ENCODE measurements at places on chromosomes 7 and 10.

- no peak for DNase-seq
These were observed 203.4 kb upstream of the AHR start for GRCh38 chr7:17094963-17095574.

GRCh38 chr10:81414038-81414437, 461.0 kb upstream of the NRG3 start:
- no peak for DNase-seq

DNA sequence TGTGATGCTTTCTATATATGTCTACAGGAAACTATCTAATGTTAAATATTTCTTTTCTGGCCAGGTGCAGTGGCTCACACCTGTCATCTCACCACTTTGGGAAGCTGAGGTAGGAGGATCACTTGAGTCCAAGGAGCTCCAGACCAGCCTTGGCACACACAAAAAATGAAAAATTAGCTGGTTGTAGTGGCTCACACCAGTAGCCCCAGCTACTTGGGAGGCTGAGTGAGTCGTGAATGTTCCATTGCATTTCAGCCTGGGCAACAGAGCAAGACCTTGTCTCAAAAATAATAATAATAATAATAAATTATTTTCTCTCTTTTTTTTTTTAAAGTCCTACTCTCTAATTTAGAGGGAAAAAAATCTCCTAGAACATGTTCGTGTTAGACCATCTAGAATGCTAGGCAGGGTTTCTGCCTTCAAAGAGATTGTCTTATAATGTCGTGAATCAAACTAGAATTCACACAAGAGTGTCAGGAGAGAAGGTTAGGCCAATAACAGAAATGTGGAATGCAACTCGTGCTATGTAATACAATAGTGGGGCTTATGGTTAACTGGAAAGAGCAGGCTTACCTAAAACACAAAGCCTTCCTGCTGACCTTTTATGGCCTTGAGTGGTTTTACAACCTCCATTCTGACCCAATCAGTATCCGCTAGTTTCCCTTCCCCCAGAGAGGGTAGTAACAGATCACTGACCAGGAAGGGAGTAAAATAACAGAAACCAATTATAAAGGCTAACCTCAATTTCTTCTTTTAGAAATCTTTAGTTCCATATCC, 46.3 kb downstream of the MYOF start:
- DNase-seq, result no peak

GRCh38 chr10:49620286-49620810, 6.5 kb downstream of the CHAT start:
- DNase-seq, result no peak

GRCh38 chr7:155919391-155920067, 107.3 kb upstream of the SHH start:
- no peak for DNase-seq

DNA sequence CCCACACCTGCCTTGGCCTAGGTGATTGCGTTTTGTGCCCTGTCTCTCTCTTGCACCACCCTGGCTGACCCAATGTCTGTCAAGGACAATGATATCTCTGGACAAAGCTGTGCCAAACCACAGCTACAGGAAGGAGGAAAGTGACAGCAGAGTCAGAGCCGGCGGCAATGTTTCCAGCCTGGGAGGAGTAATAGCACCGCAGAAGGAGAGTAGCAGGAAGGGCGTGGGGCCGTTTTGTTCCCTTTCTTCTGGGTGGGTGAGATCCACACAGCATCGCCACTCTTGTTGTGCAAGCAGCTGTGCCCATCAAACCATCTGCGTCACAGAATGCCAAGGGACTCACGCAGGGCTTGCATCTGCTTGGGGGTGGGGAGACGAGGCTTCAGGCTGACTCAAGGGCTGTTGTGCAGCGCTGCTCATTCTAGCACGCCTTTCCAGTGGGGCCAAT, 341.6 kb upstream of the AUTS2 start:
- no peak for DNase-seq

DNA sequence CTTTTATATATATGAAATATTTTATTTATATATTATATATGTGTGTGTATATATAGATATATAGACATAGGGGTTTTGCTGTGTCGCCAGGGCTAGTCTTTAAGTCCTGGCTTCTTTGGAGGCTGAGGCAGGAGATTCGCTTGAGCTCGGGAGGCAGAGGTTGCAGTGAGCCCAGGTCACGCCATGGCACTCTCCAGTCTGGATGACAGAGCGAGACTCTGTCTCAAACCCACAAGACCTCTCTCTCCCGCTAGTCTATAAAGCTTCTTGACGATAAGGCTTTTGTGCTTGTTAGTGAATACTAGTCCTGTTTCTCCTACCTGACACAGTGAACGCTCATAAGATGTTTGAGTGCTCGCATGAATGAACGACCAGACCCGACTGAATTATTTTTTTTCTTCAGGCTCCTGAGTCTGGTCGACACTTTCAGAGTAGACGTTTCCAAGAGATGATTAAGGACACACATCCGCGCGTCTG, 577 bp upstream of the DDX21 start:
- no peak for DNase-seq

GRCh38 chr7:105230486-105230885, 158.2 kb downstream of the SRPK2 start:
- DNase-seq, result no peak

DNA sequence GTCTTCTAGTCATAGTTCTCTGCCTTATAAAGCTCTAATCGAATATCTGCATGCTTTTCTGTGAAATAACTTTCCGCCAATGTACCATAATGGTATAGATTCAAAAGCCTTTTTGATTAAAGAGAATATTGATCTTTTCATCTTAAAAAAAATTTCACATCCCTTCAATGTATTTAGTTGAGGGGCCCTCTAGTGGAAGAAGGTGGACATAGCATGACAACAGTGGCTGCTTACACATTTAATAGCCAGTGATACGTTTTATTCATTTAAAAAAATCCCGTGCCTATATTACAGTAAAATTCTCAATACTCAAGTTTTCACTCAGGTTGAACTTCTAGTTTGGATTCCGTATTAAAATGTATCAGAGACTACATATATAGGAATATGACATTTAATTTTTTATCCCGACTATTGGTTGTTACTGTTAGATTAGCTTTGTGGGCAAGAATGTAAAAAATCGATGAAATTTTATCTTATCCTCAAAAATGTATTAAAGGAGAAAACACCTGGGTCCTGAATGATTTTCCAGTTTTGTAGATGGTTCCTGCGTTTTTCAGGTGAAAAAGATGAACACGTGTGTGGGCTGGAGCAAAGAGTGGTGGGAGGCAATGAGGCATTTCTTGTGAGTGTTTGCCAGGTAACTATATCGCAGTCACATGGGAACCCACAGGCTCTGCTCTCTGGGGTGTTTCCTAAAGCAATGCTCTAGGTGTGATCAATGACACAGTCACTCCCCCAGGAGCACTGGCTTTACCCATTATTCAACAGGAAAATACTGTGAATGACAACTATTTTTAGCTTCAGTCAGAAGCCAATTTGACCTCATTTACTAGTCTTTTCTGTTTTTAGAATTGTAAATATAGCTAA, 24.1 kb upstream of the PNLIP start:
- peak; percentile 8 for DNase-seq

DNA sequence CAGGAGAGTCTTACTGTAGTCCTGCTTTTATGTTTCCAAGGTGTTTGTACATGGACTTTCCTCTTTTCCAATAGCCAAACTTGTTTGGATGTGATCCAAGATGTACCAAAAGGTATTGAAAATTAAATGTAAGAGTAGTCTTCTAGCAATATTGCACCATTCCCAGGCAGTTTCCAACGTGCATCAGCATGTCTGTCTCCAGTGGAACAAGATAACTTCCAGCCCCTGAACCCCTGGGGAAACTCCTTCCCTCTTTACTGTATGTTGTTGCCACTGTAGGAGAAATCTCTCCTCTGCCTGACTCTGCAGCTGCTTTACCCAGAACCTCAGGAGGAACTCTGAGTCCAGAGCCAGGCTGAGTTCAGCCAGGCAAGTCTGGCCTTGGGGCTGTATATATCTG, 18.5 kb downstream of the ARMC10 start:
- no peak for DNase-seq

DNA sequence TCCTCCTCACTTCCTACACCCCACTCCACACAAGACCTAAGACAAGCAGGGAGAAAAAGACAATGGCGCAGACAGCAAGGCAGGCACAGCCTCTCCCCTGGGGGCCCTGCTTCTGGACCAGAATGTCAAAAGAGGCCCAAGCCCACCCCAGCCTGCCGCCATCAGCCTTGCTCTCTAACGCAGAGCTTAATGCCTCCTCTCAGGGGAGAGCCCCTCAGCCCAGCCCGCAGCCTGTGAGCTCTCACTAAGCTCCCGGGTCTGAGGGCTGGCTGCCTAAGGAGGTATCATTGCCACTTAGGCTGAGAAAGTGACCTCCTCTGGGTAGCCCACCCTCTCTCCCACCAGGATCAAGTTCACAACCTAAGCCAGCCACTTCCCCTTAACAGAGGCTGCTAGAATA, 16.7 kb downstream of the SLIT1 start:
- no peak for DNase-seq

DNA sequence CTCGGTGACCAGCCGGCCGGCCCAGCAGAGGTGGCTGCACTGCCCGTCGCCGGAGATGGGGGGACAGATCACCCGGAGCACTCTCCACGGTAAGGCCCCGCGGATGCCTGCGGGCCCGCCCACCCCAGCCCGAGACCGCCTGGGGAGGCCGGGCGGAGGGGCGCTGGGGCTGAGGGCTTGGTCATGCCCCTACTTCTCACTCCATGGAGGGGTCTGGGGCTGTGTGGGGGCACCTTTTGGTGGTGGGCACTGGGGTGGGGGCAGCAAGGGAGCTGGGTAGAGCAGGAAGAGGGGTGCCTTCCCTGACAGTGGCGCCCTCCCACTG, 61.8 kb downstream of the NEURL1 start:
- no peak for DNase-seq

DNA sequence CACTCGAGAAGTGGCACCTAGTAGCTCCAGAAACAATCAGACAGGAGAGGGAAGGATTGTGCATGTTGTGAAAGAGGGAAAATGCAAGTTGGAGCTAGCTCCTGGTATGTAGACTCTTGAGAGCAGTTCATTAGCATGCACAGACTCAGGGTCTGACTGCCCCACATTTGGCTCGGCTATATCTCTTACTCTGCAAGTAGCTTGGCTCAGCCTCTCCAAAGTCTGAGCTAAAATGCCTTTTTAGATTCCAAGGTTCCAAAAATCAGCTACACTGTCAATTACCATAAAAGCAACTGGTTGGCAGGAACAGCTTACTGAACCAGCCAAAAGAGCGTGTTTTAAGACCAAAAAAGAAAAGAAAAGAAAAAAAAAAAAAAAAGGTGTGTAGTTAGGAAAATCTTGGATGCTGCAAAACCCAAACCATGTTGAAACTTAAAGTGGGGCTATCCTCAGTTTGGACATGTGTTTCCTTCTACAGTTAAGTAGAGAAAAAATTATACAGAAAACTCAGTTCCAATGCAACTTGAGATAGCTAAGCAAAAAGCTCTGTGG, 65.5 kb downstream of the MKX start:
- DNase-seq, result no peak

DNA sequence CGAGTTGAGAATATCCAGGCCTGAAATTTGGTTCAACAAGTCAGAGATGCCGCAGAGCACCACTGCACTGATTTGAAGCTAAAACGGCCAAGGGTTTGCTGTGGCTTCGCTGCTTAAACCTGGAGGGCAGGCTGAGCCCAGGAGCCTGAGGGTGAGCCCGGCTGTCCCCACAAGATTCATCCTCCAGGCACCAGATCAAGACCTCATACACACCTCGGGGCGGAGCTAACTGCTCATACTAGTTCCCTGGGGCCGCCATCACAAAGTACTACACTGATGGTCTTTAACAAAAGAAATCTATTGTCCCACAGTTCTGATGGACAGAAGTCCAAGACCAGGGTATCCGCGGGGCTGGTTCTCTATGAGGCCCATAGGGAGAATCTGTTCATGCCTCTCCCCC, 16.9 kb upstream of the TRIM56 start:
- no peak for DNase-seq

GRCh38 chr7:2640482-2640830, 8.7 kb downstream of the TTYH3 start:
- DNase-seq, result no peak

DNA sequence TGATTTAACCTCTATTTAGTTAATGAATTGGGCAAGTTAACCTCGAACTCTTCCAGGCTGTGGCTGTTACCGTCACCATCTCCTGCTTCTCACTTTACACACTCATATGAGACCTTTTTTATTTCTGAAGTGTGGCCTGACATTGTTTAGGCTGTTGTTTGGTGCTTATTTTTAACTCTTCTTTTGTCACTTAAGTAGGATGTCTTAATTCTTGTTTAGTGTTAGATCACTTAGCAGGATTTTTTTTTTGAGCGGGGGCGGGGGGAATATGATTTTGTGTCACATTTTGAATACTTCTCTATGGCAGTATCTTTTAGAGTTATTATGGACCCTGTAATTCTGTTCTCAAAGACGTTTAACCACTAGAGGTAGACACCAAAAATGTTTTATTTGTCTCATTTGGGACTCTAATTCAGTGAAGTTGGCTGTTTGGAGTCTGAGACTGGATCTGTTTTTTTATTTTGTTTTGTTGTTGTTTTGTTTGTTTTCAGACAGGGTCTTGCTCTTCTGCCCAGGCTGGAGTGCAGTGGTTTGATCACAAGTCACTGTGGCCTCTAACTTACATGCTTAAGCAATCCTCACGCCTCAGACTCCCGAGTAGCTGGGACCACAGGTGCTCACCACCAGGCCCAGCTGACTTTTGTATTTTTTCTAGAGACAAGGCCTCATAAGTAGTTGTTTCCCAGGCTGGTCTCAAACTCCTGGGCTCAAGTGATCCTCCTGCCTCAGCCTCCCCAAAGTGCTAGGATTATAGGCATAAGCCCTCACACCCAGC, 73.5 kb downstream of the CUX1 start:
- no peak for DNase-seq

GRCh38 chr10:59079386-59080226, 96.8 kb upstream of the PHYHIPL start:
- DNase-seq, result no peak

DNA sequence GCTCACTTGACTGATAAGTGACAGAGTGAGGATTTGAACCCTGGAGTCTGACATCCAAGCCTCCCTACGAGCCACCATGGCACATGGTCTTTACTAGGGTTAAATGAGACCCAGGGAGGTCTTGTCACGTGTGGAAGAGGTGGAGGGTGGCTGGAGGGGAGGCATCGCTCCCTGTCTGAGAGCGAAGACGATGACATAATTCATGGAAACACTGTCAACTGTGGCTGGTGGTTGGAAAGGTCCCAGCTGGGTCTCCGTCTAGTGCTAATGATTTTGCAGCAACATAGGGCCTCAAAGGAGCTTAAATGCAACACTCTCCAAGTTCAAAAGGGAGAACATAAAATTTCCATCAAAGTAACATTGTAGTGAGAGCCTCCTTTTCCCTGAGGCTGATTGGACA, 99.9 kb upstream of the BAIAP2L1 start:
- DNase-seq, result no peak

Measured in cerebellum (tissue), 4 donors.